ENCODE measurements at places on chromosomes 13 and 19.

- DNase-seq, result no peak
Measured at GRCh38 chr13:49351871-49352270, 92.0 kb downstream of the CAB39L start.

DNA sequence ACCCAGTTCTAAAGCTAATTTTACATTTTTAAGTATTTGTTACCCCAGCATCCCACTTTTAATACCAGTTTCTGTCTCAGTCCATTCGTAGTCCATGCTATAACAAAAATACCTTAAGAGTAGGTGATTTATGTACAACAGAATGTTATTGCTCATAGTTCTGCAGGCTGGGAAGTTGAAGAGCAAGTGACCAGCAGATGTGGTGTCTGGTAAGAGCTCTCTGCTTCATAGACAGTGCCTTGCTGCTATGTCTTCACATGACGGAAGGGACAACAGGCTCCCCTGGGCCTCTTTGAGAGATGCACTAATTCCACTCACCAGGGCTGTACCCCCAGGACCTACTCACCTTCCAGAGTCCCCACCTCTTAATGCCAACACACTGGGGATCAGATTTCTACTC lies 96.6 kb downstream of the COL4A2 start:
- DNase-seq, result no peak

- DNase-seq, result peak; percentile 47
Measured at GRCh38 chr13:77026861-77027621, at the start of gene FBXL3. Gene FBXL3, minus strand, starts transcription at chr13:77027159. Its CDS starts 5,299 bp downstream, at chr13:77021860.

DNA sequence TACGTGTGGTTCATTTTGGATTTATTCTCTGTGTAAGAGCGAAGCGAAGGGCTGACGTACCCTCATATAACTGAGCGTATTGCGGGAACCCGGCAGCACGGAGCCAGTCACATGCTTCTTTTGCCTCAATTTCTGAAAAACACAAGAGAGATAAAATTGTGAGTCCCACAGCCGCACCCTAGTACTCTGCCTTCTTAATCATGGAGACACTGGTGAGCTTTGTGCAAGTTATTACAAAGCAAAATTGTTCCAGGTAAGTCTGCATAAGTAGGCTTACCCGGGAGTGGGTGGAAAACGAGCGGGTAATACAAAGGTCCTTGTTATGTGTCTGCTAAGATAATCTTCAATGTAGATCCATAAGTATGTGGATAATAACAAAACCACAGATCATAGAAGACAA lies 118.1 kb downstream of the STARD13 start:
- DNase-seq, result no peak

DNA sequence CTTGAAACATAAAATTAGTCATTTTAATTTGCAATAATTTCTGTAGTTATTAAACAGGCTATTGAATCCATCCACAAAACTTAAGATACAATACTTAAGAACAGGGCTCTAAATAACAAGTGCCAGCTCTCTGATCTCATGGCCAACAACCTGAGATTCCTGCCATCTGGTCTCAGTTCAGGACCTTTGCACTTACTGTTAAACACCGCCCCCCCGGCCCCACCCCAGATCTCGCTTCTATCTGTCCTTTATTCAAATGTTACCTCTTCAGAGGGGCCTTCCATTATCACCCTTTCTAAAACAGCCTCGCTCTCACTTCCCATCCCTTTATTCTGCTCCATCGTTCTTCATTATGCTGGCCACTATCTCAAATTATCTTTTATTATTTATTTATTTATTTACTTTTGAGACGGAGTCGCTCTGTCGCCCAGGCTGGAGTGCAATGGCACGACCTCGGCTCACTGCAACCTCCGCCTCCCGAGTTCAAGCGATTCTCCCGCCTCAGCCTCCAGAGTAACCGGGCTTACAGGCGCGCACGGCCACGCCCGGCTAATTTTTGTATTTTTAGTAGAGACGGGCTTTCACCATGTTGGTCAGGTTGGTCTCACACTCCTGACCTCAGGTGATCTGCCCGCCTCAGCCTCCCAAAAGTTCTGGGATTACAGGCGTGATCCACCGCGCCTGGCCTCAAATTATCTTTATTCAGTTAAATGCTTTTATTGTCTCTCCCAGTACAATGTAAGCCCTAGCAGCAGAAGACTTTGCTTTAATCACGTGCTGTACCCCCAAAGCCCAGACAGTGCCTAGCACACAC lies 838 bp upstream of the SNRNP70 start:
- DNase-seq, result no peak

DNA sequence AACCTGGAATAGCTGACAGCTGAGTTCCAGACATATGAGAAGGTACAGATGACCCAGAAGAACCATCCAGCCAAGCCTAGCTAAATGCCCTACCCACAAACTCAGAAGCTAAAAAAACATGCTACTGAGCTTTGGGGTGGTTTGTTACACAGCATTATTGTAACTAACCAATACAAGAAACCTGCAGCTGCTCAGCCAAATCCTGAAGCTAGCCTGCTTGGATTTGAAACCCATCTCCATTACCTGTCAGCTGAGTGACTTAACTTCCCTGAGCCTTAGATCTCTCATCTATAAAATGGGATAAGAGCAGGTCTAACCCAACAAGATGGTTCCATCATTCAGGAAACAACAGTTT lies 25.0 kb downstream of the TEX101 start:
- DNase-seq, result no peak

- DNase-seq, result no peak
Measured at GRCh38 chr13:110965038-110965754, 50.3 kb upstream of the ANKRD10 start.

DNA sequence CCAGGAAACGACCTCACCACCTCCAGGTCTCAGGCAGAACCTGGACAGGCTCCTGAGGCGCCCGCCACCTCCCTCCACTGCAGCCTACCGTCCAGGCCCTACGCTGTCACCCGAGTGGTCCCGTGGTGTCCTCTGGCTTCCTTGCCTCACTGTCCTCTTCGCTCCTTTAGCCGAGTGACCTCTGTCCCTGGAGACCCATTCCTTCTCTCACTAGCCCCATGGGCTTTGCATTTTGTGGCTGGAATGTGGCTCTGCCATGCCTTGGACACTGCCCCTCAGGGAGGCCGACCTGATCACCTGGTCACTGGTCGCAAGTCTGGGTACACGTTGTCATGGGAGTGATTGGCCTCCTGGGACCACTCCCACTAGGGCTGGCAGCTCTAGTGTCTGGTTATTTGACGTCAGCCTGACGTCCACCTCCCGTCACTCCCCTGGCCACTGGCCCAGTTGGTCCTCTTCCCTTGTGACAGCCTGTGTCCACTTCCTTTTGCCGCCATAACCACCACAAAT lies 17.9 kb downstream of the SLC25A42 start:
- no peak for DNase-seq
